ENCODE measurements at places on chromosomes 6 and 20.

DNA sequence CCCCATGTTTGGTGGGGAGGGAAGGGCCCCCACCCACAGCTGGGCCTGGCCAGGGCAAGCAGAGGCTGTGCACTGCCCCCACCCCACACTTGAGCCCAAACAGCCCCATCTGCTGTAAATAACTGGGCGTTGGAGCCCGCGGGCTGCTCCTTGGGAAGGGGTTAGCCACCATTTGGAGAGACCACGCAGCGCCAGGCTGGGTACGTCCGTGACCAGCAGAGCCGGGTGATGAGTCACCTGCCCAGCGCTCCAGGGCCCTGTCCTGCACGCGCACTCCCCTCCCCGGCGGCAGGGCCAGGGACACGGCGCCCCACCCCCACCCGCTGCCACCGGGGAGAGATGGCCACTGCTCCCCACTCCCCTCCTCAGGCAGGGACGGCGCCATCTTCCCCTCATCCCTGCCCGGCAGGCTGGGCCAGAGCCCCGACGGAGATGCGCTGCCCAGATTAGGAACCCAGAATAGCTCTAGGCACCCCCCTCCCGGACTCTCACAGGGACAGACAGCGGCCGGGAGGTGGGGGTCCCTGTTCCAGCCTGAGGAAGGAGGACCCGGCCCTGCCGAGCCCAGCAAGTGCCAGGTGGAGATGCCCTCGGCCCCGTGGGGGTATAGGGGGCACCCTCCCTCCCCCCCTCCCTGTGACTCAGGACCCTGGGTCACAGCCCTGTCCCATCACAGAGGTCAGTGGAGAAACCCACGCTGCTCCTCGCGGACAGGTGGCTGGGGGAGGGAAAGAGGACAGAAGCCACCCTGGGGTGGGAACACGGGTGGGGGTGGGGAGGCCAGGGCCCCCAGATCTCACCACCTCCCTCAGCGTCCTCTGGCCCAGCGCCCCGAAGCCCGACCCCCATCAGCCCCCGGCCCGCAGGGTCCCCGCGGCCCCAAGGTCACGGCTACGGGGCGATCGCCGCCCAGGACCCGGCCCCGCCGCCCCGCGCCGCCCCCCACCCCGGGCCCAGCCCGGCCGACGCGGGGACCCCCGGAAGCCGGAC is 642 bp downstream of the EEF1A2 start:
- DNase-seq, result no peak

DNA sequence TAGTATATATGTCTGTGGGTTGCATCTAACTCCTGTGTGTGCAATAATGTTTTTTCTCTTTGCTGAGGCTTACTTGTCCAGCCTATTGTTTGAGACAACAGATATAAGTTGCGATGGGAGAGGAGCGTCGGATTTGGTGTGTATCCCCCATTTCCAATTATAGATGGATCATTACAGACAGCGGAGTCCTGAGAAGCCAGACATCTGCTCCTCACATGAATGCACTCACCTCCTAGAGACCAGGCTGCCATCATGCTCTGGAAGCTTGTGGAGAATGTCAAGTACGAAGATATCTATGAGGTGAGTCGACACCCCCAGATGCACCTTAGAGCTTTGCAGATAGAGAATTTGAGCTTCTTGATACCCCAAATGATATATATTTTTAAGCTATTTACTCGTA is at the start of gene TFAP2B:
Gene TFAP2B, plus strand, starts transcription at position 199 of the 400 bp plus-strand sequence. Its CDS starts 21 bp downstream, at position 220.
- peak; percentile 15 for DNase-seq

DNA sequence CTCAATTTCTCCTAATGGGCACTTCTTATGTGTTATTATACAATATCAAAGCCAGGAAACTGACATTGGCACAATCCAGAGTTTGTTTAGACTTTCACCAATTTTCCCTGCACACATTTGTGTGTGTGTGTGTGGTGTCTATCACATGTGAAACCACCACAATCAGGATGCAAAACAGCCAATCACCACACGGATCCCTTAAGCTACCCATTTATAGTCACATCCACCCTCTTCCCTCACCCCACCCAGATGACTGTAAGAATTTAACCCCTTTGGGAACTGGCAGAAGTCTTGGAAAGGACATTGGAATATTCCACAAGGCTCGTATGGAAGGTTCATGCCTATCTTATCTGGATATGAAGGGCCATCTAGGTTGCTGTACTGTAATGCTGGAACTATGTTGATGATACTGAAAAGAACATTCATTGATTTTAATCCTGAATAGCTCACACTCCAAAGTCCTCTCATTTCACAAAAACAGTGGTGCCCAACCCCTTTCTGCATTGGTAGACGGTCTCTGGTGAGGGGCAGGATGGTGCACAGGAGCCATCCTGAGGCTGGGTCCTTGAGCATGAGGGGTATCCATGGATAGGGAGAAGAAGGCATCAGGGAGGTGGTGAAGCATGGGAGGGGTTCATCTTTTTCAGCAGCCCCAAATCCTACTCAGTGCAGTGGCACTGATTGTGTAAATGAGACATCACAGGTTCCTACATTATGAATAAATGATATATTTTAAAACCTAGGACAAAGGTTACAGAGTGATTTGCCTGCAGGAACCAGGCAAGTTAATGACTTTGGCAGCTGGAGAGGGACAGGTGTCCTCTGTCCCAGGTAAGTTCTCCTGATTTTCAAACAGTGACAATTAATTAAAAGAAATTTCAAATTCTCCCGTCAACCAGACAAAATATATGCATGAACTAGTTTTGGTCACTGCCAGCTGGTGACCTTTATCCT is 12.1 kb upstream of the CTCFL start:
- DNase-seq, result no peak

DNA sequence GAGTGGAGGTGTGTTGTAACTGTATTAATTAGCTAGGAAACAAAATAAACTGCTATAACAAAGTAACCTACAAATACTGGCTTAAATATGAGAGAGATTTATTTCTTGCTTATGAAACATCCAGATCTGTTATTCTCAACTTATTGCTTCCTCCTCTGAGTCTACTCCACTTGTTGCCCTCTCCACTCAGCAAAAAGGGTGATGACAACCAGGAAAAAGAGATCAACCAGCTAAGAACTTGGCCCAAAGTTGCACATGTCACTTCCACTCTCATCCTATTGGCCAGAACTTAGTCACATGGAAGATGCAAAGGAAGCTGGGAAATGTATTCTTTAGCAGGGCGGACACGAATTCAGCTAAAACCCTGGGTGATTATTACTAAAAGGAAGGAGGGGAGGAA is 5.2 kb upstream of the TP53RK start:
- DNase-seq, result no peak

GRCh38 chr6:40038626-40039025 is 104.4 kb upstream of the MOCS1 start:
- DNase-seq, result no peak

DNA sequence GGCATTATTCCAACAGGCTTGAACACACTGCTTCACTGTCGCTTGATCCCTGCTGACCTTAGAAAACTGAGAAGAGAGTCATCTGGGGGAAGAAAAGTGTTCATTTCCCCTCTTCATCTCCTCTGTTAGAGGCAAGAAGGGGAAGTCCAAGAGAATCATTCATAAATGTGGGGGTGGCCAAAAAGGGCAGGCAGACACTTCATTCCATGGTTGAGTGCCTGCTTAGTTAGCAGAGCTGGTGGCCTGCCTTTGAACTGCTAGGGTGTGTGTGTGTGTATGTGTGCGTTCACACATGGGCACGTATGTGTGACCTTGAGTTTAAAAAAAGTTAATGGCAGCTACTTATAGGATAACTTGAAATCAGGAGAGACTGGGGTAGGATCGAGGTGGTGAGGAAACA is 39.4 kb upstream of the RFPL4B start:
- DNase-seq, result peak; percentile 59

DNA sequence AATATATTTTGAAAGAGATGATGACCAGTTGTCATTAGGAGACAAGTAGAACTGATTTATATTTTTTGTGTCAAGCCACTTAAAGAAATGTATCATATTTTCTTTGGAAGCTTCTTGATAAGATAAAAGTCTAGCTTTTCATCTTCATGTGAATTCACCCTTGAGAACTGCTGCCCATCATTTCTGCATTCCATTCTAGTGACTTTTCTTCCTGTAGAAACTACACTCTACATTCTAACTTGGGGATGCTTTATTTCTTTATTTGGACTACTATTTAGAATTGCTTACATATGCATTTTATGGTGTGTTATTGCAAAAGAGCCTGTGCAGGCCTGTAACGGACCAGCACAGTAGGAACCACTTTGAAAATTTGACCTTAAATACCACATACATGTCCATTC is 335.0 kb upstream of the KCNQ5 start:
- DNase-seq, result no peak

DNA sequence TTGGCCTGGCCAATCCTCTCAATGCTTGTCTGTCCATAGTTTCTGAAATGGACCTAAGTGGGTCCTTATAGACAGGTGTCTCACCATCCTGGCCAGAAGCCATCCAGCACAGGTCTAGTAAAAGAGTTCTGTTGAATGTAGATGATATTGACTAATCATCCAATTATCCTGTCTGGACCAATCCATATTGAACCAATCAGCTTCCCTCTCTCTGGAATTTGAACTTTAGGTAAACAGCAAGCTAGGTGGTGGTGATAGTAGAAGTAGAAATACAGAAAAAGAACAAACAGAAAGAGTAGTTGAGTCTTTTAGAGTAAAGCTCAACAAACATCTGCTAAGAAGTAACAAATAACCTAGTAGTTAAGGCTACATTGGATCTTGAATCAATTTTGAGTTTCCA is 9.5 kb upstream of the PNRC1 start:
- no peak for DNase-seq

DNA sequence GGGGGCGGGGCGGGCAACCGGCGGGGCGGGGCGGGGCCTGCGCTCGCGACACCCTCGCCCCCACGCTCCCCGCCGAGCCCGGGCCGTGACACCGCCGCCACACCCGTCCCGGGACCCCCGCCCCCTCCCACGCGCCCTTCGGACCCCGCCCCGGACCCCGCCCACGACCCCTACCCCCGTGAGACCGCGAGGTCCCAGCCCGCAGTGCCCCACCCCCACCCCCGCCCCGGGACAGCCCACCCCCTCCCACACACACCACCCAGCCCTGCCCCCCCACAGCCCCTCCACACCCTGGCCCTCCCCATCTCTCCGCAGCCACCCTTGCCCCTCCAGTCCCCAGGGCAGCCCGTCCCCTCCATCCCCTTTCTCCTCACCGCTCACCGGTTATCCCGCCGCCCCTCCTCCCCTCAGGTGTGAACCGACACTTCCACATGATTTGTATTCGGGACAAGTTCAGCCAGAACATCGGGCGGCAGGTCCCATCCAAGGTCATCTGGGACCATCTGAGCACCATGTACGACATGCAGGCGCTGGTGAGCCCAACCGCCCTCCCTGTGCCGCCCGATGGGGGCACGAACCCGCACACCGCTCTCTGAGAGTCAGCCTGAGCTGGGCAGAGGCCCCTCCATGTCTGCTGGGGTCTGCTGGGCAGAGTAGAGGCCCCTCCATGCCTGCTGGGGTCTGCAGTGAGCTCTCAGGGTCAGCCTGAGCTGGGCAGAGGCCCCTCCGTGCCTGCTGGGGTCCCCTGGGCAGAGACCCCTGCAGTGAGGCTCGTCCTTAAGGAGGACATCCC is 622 bp downstream of the MRGBP start:
- no peak for DNase-seq

DNA sequence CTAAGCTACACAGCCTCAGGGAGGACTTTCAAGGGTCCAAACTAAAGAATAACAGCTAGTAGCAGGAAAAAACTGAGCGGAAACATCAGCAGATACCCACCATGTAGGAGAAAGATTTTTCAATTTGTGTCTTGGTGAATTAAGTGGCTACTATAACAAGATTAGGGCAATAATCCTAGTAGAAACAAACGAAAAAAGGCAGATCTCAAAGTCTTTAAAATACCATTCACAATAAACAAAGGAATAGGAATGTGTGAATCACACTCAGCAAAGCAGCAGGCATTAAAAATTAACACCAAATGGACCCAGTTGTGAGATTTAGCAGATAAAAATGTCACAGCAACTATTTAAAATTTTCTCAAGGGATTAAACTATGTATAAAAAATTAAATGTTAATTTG is 761.2 kb downstream of the TENT5A start:
- no peak for DNase-seq

GRCh38 chr6:2432292-2432691 is 186.9 kb upstream of the GMDS start:
- no peak for DNase-seq

GRCh38 chr20:24772667-24773066 is 176.4 kb upstream of the CST7 start:
- no peak for DNase-seq

GRCh38 chr6:53048431-53049195 is 16.6 kb upstream of the FBXO9 start:
- no peak for DNase-seq

GRCh38 chr20:2751878-2752566 is 48.4 kb downstream of the CPXM1 start:
- DNase-seq, result peak; percentile 4

- no peak for DNase-seq
These were observed 847 bp upstream of the NCR2 start for GRCh38 chr6:41334482-41335040.

DNA sequence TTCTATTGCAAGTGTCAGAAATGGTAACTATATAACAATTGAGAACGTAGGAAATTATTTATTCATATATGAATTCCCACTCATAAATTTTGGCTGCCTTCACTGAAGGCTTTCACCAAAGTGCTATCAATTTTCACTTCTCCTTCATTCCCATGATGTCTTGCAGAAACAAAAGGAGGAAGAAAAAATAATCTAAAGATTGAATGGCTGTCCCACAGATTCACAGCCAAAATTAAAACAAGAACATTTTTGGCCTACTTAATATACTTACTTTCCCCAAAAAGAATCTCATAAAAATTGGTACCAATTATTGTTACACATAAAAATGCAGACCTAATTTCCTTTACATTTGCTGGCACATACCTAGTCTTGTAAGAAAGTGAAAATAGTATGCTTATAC is 616.1 kb downstream of the CD109 start:
- no peak for DNase-seq

- no peak for DNase-seq
These were observed 1080.7 kb downstream of the GRIK2 start for GRCh38 chr6:102474041-102474807.

GRCh38 chr6:43284991-43285781 is 12.9 kb upstream of the SLC22A7 start:
- peak; percentile 81 for DNase-seq

DNA sequence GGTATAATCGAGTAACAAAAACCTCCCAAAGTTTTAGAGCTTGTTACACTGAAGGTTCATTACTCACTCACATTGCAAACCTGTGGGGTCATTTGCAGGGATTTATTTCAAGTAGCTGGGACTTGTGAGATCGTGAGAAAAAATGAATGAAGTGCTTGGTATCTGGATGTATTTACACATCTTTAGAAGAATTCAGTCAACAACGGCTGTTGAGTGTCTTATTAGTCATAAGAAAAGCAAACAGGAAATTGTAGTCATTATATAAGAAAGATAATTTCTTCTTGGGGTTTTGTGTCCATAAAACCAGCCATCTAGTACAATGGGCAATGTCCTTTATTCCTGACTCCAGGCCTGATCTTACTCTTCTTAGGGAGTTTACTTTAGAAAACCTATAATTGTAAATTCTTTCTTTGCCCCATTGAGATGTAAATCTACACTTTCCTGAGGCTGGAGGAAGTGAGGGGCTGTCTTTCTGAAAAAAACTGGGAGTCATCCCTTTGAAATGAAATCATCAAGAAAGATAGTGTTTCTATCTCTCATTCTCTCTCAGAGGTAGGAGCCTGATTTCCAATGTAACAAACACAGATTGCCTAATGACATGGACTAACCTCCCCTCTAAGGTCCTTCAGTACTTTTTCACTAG is 202.5 kb upstream of the ASCC3 start:
- DNase-seq, result no peak

Measured in lung (tissue), 17 donors.